ENCODE measurements at places on chromosomes 7 and 10. TPM values are rescaled to one million over a fixed set of nuclear protein-coding genes. Genes with fewer than 3 reads are reported as not detected.

The SLC18A2 gene
- polyA plus RNA-seq = 0.03 TPM

GRCh38 chr10:83666762-83667161 is 472.5 kb upstream of the GHITM start:
- DNase-seq = no peak

GRCh38 chr7:148912758-148913541 is 28.9 kb upstream of the EZH2 start:
- no peak for DNase-seq

The COL28A1 gene
- 0.22 TPM for polyA plus RNA-seq

DNA sequence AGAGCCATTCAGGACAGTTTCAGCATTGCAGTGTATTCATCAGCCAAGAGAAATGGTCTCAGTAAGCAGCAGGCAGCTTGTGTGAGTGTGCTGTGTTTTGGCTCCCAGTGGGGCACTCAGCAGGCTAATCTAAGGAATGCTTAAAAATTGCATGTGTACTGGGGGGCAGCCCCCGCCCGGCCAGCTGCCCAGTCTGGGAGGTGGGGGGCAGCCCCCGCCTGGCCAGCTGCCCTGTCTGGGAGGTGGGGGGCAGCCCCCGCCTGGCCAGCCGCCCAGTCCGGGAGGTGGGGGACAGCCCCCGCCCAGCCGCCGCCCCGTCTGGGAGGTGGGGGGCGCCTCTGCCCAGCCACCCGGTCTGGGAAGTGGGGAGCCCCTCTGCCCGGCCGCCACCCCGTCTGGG is 116.2 kb downstream of the GRID1 start:
- no peak for DNase-seq

The TMEM72 gene
- not detected for polyA plus RNA-seq

DNA sequence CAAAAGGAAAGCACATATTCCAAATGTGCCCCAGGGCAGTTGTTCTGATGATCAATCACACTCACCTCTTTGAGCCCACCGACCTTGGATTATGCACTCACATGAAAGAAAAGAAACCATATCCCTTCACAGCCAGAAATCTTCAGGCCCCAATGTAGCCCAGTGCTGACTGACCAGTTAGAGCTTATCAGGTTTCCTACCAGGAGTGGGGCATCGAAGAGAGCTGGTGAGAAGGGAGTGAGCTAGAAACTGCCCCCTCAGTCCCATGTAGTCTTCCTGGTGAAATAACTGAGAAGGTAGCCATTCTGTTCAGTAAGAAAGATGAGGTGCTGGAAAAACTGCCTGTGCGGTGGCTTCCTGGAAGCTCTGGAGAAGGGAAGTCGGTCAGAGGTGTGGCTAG is 32.2 kb downstream of the NRCAM start:
- no peak for DNase-seq

Measured in A549 (cell line).